ENCODE measurements at places on chromosomes 4 and X.

GRCh38 chr4:183426507-183426906, 17.9 kb upstream of the CDKN2AIP start:
- no peak for DNase-seq

- DNase-seq, result peak; percentile 2
Observed at GRCh38 chr4:118351851-118352827, 664 bp downstream of the PRSS12 start.

DNA sequence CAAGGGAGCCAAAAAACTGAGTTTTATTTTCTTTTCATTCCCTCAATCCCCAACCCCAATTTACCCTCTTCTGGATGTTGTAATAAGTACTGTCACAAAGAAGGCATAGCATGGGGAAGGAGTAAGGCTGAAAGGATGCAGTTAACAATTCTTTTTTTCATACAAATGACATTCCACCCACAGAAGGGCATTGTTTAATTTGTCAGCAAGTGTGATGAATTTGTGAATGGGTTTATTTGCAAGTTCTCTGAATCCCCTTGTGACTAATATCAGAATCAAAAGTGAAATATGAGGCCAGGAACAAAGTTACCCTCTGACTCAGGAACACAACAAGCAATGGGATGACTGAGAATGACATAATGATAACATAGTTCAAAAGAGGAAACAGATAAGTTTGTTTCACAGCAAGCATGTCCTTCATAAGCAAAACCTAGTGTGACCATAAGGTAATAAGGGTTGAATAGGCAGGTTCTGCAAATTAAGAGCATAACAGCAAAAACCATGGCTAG, 2.1 kb downstream of the GEMIN8 start:
- DNase-seq, result no peak

DNA sequence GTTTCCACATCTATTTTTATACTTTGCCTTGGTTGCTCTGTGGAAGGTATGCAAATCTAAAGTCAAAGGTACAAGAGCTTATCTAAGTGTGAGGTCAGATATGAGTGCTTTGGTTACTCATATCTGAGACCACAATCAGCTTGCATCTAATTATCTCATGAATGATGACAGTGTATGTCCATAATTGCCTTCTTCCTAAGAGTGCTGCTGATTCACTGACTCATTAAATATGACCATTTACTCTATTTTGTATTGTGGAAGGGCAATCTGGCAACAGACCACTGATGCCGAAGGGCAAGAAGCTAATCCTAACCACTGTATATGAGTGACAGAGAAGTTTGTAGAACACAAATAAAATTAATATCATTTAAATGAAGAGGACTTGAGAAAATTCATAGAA, 1190.2 kb upstream of the AGA start:
- no peak for DNase-seq
